ENCODE measurements at places on chromosomes 7 and 10.

DNA sequence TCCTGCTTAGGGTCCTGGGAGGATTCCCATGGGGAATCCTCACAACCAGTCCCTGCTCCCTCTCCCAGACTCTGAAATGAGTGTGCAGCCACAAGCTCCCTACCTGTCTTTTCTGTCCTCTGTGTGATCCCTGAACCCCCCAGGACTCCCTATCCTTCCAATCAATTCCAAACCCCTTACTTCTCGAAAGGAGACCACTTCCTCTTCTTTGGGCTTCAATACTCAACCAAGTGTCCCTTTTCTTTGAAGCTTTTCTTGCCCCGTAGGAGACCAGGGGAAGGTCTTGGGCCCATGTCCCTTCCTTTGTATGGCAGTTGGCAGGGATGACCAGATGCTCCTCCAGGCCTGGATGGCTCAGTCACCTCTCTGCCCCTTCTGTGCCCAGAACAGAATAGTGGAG is 1.7 kb downstream of the AEBP1 start:
- DNase-seq = no peak

DNA sequence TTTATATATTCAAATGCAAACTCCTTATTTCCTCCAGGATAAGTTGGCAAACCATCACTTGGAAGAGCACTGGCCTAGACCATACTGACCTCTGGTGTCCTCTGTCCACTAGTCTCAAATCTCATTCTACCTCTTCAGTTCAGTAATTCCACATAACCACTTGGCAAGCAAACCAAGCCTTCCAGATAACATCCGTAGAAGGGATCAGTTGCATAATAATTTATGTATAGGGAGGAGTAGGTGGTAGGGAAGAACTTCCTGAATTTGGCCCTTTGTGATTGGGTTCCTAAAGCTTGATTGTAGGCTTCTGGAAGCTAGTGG is 55.0 kb downstream of the WAC start:
- DNase-seq = no peak

- DNase-seq = no peak
These were observed 10.2 kb downstream of the GHRHR start for GRCh38 chr7:30973791-30974604.

GRCh38 chr10:53638006-53638405 is 865.4 kb upstream of the MBL2 start:
- DNase-seq = no peak

DNA sequence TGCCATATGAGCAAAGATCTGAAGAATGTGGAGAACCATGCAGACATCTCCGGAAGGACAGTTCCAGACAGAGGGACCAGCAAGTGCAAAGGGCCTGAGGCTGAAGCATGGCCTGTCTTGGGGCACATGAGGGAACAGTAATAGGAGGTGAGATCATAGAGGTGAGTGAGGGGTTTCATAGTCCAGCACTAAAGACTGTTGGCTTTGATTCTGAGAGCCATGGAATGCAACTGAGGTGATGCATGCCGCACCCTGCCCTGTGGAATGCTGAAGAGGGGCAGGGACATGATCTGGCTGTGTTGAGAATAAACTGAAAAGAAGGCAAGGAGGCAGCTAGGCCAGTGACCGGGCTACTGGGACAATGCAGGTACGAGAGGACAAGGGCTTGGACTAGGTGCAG is 253.1 kb upstream of the KLF14 start:
- DNase-seq = no peak

DNA sequence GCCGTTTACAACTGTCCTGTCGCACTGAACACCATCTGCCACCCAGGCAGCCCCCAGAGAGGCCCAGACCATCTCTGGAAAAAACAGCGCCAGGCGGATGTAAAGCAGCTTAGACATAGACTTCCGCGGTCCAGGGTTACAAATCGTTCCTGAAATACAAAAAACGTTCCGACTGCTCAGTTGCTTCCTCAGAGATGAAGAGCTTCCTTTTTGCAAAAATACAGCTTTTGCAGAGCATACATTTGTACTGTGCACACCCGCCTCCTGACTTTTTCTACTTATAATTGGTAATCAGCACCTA is 11.4 kb downstream of the DAGLB start:
- no peak for DNase-seq

GRCh38 chr10:113153493-113154102 is 203.6 kb downstream of the TCF7L2 start:
- no peak for DNase-seq

GRCh38 chr7:4100691-4101090 is 581.4 kb upstream of the FOXK1 start:
- DNase-seq = no peak

DNA sequence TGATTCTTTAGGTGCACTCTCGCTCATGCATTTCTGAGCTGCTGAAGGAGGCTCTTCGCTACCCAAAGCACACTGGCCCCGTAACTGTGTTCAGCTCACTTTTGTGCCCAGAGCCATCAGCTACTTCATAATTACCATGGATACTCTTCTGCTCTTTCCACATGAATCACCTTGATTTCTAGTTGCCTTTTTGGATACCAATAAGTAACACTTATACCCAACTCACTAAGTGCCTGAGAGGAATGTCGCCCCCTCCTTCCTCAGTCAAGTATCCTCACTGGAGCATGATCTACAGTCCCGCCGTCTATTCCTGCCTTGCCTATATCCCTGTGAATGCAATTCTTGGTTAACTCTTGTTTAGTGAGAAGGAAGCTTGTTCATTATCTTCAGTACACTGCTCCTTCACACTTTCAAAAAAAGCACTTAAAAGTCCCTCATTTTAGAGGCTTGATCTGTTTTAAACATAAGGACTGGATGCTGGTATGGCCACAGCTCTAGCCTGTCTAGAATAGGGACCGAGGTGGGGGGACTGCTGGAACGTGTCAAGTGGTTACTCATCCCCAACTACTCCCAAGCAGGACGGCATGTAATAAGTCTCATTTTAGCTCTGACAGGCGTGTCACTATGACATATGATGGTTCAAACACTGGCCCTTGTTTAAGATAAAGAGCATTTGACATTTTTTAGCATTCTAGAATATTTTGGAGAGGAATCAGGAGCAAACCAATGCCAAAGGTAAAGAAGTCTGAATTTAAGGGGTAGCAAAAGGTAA is 23.7 kb downstream of the SVIL start:
- no peak for DNase-seq

GRCh38 chr7:3893151-3893788 is 592.2 kb downstream of the SDK1 start:
- no peak for DNase-seq

Measured in activated CD8-positive, alpha-beta memory T cell treated with anti-CD3 and anti-CD28 coated beads for 1 hour (primary cell).